Small intestine (tissue), 16 donors: ENCODE measurements at places on chromosomes 13 and 19. TPM values are rescaled to one million over a fixed set of nuclear protein-coding genes. Genes with fewer than 3 reads are reported as not detected.

The PSG5 gene
- not detected for polyA plus RNA-seq

The DMKN gene
- polyA plus RNA-seq = 36.9 TPM

The KIR2DL1 gene
- polyA plus RNA-seq = 0.07 TPM

The ODAD3 gene
- not detected for polyA plus RNA-seq

The PDCD5 gene
- polyA plus RNA-seq = 47.8 TPM

GRCh38 chr13:29892151-29892550 lies 41.7 kb upstream of the UBL3 start:
- no peaks in the 10 kb centered on the region for H3K4me1 ChIP-seq
- no peak overlapping the region for H3K4me3 ChIP-seq
- no peak overlapping the region for H3K27ac ChIP-seq
- no peak for DNase-seq
- H3K27me3 ChIP-seq = no peaks in the 10 kb centered on the region

DNA sequence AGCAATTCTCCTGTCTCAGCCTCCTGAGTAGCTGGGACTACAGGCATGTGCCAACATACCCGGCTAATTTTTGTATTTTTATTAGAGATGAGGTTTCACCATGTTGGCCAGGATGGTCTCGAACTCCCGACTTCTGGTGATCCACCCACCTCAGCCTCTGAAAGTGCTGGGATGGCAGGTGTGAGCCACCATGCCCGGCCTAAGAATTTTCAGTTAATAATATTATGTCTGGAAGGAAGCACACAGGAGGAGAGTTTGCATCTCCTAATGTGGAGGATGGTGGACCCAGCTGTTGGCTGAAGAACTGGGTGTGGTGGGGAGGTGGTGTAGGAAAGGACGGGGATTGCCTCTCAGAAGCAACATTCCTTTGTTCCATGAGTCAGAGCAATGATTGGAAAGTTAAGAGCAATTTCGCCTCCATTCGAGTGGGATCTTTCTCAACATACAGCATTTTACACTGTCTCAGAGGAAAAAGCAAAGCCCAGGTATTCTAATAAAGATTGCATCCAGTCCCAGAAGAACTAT lies 11.9 kb downstream of the PDCD2L start:
- no peak overlapping the region for H3K4me3 ChIP-seq
- DNase-seq = no peak
- no peaks in the 10 kb centered on the region for H3K36me3 ChIP-seq
- no peak overlapping the region for H3K27ac ChIP-seq
- no peaks in the 10 kb centered on the region for H3K4me1 ChIP-seq
- no peaks in the 10 kb centered on the region for H3K27me3 ChIP-seq

- H3K4me3 ChIP-seq = no peak overlapping the region
- peaks cover 4% of the 10 kb centered on the region for H3K27me3 ChIP-seq
- no peaks in the 10 kb centered on the region for H3K36me3 ChIP-seq
These were observed 4.7 kb downstream of the PNMA8A start for GRCh38 chr19:46466536-46467196.

- no peaks in the 10 kb centered on the region for H3K27me3 ChIP-seq
- H3K4me3 ChIP-seq = no peak overlapping the region
- no peak overlapping the region for H3K27ac ChIP-seq
- no peaks in the 10 kb centered on the region for H3K4me1 ChIP-seq
- no peaks in the 10 kb centered on the region for H3K36me3 ChIP-seq
These were observed 35.3 kb downstream of the OLFM2 start for GRCh38 chr19:9901020-9901419.

GRCh38 chr13:48526286-48526685 lies 6.6 kb downstream of the RCBTB2 start:
- no peaks in the 10 kb centered on the region for H3K4me1 ChIP-seq
- DNase-seq = no peak
- no peaks in the 10 kb centered on the region for H3K27me3 ChIP-seq
- no peaks in the 10 kb centered on the region for H3K36me3 ChIP-seq
- H3K4me3 ChIP-seq = no peak overlapping the region

GRCh38 chr13:54989418-54989817 lies 1960.8 kb downstream of the OLFM4 start:
- H3K27me3 ChIP-seq = no peaks in the 10 kb centered on the region
- H3K4me1 ChIP-seq = no peaks in the 10 kb centered on the region

DNA sequence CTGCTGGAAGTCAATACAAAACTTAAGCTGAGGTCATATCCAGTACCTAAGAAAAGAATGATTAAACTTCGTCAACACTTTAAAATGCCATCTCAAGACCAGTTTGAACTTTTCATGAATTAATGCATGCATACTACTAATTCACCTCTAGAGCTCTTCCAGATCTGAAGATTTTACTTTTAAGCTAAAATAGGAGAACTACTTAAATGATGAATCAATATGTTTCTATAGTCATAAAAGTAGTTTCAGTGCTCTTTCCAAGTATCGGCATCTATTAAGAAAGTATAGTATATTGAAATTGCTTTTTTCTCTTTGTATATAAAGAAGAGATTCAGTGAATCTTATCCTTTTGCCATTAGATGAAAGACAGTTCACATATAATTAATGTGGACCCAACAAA lies 1123.9 kb downstream of the PCDH9 start:
- no peak for DNase-seq
- no peak overlapping the region for H3K4me3 ChIP-seq
- no peak overlapping the region for H3K27ac ChIP-seq
- H3K4me1 ChIP-seq = no peaks in the 10 kb centered on the region

- no peaks in the 10 kb centered on the region for H3K36me3 ChIP-seq
- no peaks in the 10 kb centered on the region for H3K4me1 ChIP-seq
- H3K27me3 ChIP-seq = no peaks in the 10 kb centered on the region
- no peak overlapping the region for H3K4me3 ChIP-seq
These were observed 154.9 kb downstream of the PCDH9 start for GRCh38 chr13:67075239-67075638.

DNA sequence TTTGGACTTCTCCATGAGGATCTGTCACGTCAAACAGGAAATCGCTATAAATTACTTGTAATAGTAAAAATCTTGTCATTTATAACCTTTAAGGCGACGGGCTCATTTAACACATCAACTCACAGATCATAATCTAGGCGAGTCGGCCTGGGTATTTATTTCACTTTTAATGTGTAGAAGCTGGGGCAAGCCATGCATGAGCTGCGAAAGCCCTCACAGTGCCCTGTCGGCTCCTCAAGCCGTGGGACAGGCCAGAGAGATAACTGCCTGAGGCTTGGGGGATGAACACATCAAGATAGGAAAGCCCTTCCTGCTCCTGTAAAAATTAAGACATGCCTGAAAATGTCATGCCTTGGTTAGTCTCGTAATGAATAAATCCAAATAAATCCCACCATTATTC lies 30.8 kb downstream of the SOX1 start:
- no peak overlapping the region for H3K4me3 ChIP-seq
- DNase-seq = no peak
- H3K36me3 ChIP-seq = no peaks in the 10 kb centered on the region
- H3K4me1 ChIP-seq = no peaks in the 10 kb centered on the region

DNA sequence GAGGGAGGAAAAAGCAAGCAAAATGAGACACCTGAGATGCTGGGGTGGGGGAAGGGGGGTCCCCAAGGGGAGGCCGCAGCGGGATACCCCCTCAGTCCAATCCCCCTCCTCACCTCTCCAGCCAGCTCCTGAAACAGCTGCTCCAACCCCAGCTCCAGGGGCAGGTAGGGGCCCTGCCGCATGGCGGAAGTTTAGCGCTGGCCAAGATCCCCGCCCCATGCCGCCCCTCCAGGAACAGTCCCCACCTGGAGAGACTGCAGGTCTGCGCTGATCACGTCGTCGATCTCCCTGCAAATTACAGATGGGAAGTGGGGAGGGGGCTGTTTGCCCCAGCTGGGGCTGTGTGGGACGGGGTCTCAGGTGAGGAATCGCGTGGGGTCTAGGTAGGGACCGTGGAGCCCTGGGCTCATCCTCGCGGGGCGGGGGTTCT lies 9.0 kb downstream of the CAPN12 start:
- no peaks in the 10 kb centered on the region for H3K27me3 ChIP-seq
- H3K27ac ChIP-seq = peak overlapping the region; percentile 93
- H3K4me1 ChIP-seq = peaks cover 4% of the 10 kb centered on the region
- DNase-seq = peak; percentile 78

- H3K27ac ChIP-seq = no peak overlapping the region
- no peak for DNase-seq
- peaks cover 3% of the 10 kb centered on the region for H3K27me3 ChIP-seq
- H3K4me3 ChIP-seq = no peak overlapping the region
- no peaks in the 10 kb centered on the region for H3K36me3 ChIP-seq
These were observed 5.6 kb downstream of the CEACAM7 start for GRCh38 chr19:41682437-41682836.

GRCh38 chr13:44013758-44014291 lies 134.1 kb downstream of the LACC1 start:
- no peaks in the 10 kb centered on the region for H3K27me3 ChIP-seq
- H3K4me1 ChIP-seq = no peaks in the 10 kb centered on the region
- no peak for DNase-seq
- no peaks in the 10 kb centered on the region for H3K36me3 ChIP-seq
- H3K27ac ChIP-seq = no peak overlapping the region
- no peak overlapping the region for H3K4me3 ChIP-seq

GRCh38 chr13:89402211-89402610 lies 1731.0 kb downstream of the SLITRK5 start:
- no peak overlapping the region for H3K4me3 ChIP-seq
- no peak for DNase-seq
- H3K36me3 ChIP-seq = no peaks in the 10 kb centered on the region
- H3K27me3 ChIP-seq = no peaks in the 10 kb centered on the region
- H3K27ac ChIP-seq = no peak overlapping the region

DNA sequence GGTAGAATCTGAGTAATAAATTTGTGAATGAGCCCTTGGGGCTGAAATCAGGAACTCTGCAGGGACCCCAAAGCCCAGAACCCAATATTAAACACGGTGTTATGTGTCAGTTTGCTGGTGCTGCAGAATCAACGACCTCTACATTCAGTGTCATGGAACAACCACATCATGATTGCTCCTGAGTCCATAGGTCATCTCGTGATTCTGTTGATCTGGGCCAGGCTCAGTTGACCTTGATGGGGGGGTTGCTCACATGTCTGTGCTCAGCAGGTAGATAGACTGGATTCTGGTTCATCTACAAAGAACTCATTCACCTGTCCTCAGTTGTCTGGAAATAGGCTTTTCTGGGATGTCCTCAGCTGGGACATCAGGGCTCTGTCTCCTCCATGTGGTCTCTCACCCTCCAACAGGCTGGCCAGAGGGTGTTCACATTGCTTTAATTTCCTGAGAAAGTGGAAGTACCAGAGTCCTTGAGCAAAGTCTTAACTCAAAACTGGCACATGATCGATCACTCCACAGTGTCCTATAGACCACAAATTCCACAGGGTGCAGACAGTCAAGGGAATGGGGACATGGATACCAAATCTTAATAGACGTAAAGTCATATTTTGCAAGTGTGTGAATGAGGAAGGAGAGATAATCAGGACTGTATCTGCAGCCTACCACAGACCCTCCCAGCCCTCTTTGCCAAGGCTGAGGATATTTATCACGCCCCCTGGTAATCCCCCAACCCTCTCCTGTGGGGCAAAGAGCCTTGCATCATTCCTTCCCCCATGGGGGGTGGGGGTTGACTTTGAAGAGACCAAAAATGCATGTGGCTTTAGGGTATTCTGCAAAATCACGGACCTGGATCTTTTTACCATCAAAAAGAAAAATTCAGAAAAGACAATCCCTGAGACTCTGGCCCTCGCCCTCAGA lies 39.3 kb upstream of the IGFL1 start:
- no peak overlapping the region for H3K4me3 ChIP-seq
- peaks cover 29% of the 10 kb centered on the region for H3K27me3 ChIP-seq
- H3K27ac ChIP-seq = no peak overlapping the region
- H3K36me3 ChIP-seq = no peaks in the 10 kb centered on the region
- peak; percentile 71 for DNase-seq

DNA sequence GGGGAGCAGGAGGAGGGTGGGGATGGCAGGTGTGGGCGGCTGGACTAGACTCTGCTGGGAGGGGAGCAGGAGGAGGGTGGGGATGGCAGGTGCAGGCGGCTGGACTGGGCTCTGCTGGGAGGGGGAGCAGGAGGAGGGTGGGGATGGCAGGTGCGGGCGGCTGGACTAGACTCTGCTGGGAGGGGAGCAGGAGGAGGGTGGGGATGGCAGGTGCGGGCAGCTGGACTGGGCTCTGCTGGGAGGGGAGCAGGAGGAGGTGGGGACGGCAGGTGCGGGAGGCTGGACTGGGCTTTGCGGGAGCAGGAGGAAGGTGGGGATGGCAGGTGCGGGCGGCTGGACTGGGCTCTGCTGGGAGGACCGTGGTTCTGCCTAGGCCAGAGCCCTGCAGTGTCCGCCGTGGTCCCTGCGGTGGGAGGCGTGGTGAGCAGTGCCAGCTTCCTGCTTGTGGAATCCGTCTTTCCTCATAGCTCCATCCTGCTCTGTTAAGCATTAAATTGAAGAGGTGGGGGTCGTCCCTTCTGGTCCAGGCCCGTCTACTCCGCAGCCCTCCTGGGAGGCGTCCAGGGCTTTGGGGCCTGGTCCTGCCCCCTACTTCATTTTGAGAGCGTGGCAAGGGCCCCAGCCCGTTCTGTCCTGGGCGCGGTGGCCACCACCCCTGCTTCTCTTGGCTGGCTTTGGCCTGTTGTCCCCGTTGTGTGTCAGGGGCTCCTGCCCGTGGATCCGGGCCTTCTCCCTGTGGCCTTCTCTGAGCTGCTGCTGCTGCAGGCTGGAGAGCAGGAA lies 4.7 kb downstream of the SPPL2B start:
- peak; percentile 83 for DNase-seq
- no peaks in the 10 kb centered on the region for H3K36me3 ChIP-seq
- peak overlapping the region; percentile 38 for H3K27ac ChIP-seq
- no peaks in the 10 kb centered on the region for H3K27me3 ChIP-seq
- H3K4me3 ChIP-seq = peak overlapping the region; percentile 11

DNA sequence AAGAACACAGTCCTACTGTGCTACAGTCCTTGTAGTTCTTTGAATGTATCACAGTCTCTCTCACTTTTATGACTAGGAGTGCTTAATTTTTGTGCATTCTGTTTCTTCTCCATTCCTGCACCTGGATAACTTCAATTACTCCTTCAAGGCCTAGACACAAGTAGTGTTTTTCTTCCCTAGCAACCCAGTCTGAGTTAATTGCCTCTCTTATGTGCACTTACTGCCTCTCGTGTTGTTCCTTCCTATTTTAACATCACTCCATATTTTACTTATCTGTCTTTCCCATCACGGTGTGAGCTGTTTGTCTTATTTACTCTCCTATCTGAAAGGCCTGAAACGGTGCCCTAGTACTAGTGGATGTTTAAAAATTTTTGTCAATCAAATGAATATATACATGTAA lies 101.5 kb downstream of the HS6ST3 start:
- H3K4me1 ChIP-seq = no peaks in the 10 kb centered on the region
- no peaks in the 10 kb centered on the region for H3K27me3 ChIP-seq
- no peak overlapping the region for H3K27ac ChIP-seq
- no peak overlapping the region for H3K4me3 ChIP-seq

- no peak overlapping the region for H3K4me3 ChIP-seq
- H3K27ac ChIP-seq = peak overlapping the region; percentile 49
- peak; percentile 75 for DNase-seq
- H3K36me3 ChIP-seq = no peaks in the 10 kb centered on the region
- H3K4me1 ChIP-seq = no peaks in the 10 kb centered on the region
These were observed 748 bp upstream of the ZNF552 start for GRCh38 chr19:57815247-57816075.

GRCh38 chr13:23202383-23202782 lies 21.6 kb downstream of the SGCG start:
- H3K4me1 ChIP-seq = no peaks in the 10 kb centered on the region
- H3K36me3 ChIP-seq = no peaks in the 10 kb centered on the region
- no peak for DNase-seq
- no peaks in the 10 kb centered on the region for H3K27me3 ChIP-seq
- no peak overlapping the region for H3K4me3 ChIP-seq
